ENCODE measurements at places on chromosomes 4 and X.

DNA sequence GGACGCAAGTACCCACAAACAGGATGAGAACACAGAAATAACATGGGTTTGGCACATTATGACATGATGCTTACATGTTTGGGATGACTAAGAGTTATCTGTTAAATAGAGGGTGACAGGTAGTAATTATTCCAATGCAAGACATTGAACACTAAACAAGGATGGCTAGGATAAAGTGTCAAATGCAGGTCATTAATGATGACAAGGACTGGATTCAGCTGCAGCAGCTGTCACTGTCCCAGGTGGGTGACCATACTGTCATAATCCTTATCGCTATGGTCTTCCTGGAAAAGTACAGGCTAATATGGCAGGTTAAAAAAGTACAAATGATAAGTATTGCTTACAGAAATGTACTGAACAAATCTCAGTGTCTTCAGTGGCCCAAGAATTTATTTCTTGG lies 123.9 kb downstream of the ANTXR2 start:
- DNase-seq = no peak

- DNase-seq = no peak
Measured at GRCh38 chr4:141174457-141174856, 41.2 kb upstream of the RNF150 start.

DNA sequence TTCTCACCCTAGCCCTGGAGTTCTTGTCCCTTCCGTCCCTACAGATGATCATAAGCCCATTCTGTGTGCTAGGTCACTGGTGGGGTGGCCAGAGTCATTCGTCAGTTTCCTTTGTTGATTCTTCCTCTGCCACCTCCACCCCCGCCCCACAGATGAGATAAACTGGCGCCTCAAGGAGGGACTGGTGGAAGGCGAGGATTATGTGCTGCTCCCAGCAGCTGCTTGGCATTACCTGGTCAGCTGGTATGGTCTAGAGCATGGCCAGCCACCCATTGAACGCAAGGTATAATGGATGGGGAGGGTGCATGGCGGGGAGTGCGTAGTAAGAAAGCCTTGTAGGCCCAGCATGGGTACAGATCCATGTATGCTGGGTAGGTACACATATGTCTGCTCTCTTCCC lies 6.4 kb downstream of the USP11 start:
- DNase-seq = no peak

DNA sequence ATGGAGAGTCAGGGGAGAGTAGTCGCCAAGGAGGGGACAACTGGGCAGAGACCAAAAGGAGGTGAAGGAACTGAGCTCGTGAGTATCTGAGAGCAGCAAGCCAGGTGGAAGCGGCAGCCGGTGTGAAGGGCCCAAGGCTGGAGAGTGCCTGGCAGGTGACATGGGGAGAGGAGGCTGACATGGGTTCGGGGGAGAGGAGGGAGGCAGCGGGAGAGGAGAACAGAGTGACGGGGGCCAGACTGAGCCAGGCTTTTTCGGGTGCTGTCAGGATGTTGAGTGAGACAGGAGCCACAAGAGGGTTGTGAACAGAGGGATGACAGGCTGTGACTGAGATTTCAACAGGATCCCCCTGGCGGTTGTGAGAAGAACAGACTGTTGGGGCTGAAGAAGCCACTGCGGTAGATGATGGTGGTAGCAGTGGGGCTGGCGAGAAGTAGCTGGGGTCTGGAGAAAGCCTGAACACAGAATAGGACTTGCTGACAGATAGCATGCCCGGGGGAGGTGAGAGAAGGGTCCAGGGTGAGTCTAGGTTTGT lies 5.7 kb downstream of the ELK1 start:
- DNase-seq = no peak

GRCh38 chr4:97367878-97368277 lies 775.4 kb downstream of the STPG2 start:
- DNase-seq = no peak

GRCh38 chr4:151239608-151240007 lies 37.4 kb upstream of the PRSS48 start:
- DNase-seq = no peak
